ENCODE measurements at places on chromosomes 7 and 10.

GRCh38 chr10:123573236-123574108, 92.7 kb upstream of the GPR26 start:
- peak; percentile 63 for DNase-seq

- DNase-seq = peak; percentile 34
These were observed 3.4 kb upstream of the SMARCD3 start for GRCh38 chr7:151251689-151252560.

GRCh38 chr7:875476-876076, 778 bp upstream of the GET4 start:
- DNase-seq = no peak

- DNase-seq = no peak
These were observed 293.2 kb downstream of the PPP1R3A start for GRCh38 chr7:113625494-113626102.

GRCh38 chr7:3616306-3616705, 315.3 kb downstream of the SDK1 start:
- peak; percentile 72 for DNase-seq

GRCh38 chr10:103612462-103613365, 119.2 kb downstream of the NEURL1 start:
- no peak for DNase-seq

DNA sequence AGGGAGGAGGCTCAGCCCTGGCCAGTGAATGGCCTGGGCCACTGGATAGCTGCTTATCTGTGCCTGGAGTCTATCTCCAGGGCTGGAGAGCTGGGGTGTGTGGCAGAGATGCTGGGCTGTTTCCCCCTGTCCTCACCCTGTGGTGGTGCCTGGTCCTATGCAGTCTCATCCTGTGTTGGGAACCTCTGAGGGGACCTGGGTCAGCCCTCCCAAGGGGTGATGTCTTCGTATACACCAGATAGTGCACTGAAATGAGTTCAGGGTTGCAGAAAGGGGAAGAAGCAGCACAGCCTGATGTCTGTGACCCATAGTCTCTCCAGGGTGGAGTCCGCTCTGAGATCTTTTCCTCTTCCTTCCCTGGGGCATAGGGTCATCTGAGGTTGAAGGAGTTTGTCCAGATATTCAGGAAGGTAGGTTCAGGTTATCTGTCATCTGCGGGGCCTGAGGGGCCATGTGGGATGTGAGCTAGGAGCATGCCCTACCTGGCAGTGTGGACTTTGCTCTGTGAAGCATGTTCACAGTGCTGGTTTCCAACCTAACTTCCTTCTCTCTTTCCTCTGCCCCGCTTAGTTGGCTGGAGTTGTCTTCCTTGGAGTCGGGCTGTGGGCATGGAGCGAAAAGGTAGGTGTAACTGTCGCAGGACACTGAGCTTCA, 33.4 kb upstream of the SH2D4B start:
- no peak for DNase-seq

DNA sequence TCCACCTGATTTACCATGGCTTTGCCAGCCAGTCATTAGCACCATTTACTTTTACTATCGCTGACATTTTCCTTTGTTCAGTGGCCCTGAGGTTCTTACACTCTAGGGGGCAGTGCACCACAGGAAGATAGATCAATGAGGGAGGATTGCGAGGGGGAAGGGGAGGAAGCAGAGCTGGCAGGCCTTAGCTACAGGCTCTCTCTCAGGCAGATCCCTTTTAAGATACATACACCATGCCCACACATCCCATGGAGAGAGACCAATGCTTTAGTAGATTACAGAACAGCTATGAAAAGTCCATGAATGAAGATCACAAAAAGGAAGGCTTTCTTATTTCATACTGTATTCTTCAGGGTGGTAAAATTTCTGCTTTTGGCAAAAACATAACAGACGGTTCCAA, 47.4 kb downstream of the DENND11 start:
- DNase-seq = peak; percentile 69

DNA sequence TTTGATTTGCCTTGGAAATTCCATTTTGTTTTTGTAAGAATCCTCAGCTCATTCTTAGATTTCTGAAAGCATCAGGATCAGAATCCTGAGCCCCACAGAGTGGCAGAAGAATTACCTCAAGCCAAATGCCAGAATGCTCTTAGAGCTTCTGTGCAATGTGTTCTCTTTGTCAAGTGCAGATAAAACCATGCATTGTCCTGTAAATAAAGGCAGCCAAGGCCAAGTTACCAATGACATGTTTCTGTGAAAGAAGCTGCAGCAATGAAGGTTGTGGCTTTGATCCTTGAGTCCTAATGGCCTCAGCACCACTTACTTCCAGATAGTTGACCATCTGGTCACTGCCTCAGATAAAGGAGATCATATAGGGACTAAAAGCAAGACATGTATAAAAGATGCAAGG, 343.3 kb upstream of the AKR1E2 start:
- no peak for DNase-seq

DNA sequence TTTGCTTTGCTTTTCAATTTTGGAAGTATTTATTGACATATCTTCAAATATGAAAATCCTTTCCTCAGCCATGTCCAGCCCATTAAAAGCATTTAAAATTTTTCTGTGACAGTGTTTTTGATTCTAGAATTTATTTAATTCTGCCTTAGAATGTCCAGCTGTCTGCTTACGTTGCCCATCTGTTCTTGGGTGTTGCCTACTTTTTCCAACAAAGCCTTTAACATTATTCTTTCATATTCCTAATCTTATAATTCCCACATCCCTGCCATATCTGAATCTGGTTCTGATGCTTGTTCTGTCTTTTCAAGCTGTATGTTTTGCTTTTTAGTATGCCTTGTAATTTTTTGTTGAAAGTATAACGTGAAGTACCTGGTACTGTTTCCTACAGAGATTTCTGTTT, 204.7 kb upstream of the VSTM2A start:
- no peak for DNase-seq

DNA sequence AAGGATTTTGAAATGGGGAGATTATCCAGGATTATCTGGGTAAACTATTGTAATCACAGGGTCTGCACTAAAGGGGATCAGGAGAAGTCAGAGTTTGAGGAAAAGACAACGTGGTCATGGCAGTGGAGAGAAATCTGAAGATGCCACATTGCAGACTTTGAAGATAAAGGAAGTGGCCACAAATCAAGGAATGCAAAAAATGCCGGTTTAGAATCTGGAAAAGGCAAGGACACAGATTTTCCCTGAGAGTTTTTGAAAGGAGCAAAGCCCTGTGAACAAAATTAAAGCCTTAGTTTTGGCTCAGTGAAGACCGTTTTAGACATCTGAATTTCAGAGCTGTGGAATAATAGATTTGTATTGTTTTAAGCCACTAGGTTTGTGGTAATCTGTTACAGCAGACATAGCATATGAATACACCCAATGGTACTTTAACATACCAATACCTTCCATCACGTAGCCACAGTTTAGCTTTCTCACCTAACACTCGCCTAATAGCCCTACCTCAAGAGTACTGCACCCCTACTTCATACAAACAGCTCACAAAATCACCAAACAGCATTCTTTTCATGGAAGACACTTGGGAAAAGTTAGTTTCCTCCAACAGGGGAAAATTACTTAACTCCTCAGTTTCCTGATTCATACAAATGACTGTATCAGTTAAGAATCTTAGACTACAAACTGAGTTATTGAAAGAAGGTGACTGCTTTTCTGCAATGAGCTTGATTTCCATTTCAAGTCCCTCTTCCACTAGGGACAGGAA, 446.5 kb downstream of the INHBA start:
- no peak for DNase-seq

DNA sequence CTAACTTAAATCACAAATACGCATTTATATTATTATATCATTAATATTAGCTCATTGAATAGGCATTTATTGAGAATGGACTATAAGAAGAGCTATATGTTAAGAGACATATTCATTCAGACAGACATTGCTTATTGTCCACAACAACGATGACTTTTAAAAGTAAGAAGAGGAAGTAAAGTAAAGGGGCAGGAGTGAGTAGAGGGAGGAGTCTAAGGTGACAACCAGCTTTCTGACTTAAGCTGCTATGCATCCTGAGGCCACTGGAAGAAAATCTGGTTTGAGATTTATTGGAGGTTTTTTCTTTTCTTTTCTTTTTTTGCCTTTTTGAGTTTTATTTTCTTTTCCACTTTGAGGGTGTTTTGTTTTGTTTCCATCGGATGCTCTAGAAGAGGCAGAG, 723.5 kb downstream of the GRM8 start:
- DNase-seq = no peak

DNA sequence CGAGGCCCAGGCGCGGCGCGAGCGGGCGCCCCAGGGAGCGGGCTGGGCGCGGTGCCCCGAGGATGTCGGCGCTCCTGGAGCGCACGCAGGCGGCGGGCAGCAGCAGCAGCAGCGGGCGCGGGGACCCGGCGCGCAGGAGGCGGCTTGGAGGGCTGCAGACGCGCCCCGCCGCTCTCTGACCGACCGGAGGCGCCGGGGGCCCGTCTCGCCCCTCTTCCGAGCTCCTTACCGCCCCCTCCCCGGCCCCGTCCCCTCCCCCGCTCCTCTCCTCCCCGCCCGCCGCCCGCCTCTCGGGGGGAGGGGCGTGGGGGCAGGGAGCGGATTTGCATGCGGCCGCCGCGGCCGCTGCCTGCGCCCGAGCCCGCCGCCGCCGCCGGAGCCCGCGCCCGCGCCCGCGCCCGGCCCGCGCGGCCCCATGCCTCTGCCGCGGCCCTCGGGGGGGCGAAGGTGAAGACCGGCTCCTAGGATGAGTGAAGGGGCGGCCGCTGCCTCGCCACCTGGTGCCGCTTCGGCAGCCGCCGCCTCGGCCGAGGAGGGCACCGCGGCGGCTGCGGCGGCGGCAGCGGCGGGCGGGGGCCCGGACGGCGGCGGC, at the start of gene NRG3:
Gene NRG3, plus strand, starts transcription at position 320 of the 592 bp plus-strand sequence.
- DNase-seq = no peak

GRCh38 chr10:80204677-80205476, 460 bp downstream of the ANXA11 start:
- DNase-seq = no peak

- no peak for DNase-seq
These were observed 28.1 kb downstream of the PLEKHA1 start for GRCh38 chr10:122402548-122403131.

- no peak for DNase-seq
These were observed 121.5 kb upstream of the PRSS58 start for GRCh38 chr7:142379201-142379885.

DNA sequence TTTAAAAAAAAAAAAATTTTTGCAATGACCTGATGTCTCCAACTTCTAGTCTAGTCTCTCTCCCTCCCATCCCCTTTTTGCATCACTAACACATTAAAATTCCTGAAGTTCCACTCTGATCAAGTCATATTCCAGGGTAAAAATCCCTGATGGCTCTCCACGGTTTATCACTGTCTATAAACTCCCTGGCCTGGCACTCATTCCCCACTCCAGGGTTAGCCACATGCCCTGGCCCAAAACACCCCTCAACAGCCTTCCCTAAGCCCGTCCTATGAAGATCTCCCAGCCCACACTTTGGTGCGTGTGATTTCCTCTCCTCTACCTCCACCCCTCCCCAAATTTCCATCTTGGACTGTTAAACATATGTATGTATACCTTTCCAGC, 125.4 kb downstream of the JAZF1 start:
- DNase-seq = no peak

GRCh38 chr10:53135897-53136253, 363.3 kb upstream of the MBL2 start:
- DNase-seq = no peak

GRCh38 chr7:16078076-16078952, 343.0 kb downstream of the CRPPA start:
- DNase-seq = peak; percentile 27

GRCh38 chr7:91330191-91330808, 66.1 kb downstream of the FZD1 start:
- DNase-seq = no peak

GRCh38 chr7:98534493-98534892, 82.6 kb upstream of the NPTX2 start:
- no peak for DNase-seq

DNA sequence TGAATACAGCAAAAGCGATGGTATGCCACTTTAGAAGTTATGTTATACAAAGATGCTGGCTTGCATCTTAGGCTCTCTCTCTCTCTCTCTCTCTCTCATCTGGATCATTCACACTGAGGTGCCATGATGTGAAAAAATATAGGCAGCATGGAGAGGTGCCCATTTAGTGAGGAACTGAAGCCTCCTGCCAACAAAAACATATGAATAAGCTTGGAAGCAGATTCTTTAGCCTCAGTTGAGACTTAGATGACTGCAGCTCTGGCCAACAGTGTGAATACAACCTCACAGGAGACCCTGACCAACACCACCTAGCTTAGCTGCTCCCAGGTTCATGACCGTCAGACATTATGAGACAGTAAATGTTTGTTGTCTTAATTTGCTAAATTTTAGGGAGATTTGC, 560.1 kb upstream of the LRRTM3 start:
- DNase-seq = no peak

- DNase-seq = no peak
These were observed 737 bp downstream of the CNNM2 start for GRCh38 chr10:102918817-102919245.

DNA sequence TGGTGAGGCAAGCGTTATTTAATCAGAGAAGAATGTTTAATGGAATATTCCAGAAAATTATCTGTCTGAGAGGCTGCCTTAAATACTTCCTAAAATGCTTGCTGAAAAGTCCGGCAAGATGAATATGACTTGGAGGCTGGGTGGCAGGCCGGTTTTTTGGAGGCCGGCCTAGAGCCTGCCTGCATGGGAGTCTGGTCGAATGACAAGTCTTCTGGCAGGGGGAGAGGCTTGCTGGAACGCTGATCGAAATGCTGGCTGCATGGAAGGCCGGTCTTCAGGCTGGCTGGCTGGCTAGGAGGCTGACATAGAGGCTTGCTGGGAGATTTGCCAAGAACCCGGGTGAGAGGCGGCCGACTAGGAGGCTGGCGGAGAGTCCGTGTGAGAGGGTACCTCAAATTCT, 135.7 kb downstream of the OR13A1 start:
- no peak for DNase-seq

GRCh38 chr10:90885176-90885575, 13.4 kb downstream of the RPP30 start:
- no peak for DNase-seq

- DNase-seq = no peak
These were observed 107.0 kb upstream of the INSIG1 start for GRCh38 chr7:155190688-155191087.

DNA sequence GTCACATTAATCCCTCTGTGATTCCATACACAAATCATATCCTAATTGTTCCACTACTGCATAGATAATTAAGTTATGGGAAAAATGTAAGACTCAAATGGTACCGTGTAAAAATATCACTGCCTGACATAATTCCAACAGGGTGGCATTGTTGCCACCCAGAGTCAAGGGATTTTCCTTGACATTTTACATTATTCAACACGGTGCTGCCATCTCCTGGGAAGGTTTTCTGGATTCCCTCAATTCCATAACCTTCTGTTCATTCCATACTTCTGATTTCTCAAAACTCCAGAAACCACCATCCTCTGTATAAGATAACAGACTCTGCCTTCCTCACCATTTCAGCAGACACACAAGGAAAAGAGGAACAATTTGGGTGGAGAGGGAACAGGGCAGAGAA, 495.9 kb downstream of the XPNPEP1 start:
- DNase-seq = no peak

All from NCI-H1436 (cell line).